Stimulated activated CD4-positive, alpha-beta T cell treated with anti-CD3 and anti-CD28 coated beads, Interleukin-2, amount 100 ng/mL, for 4 hours (primary cell): ENCODE measurements at places on chromosomes 7 and 10.
A peak's percentile ranks its signal among the peaks of the same experiment; 100 is the strongest.

DNA sequence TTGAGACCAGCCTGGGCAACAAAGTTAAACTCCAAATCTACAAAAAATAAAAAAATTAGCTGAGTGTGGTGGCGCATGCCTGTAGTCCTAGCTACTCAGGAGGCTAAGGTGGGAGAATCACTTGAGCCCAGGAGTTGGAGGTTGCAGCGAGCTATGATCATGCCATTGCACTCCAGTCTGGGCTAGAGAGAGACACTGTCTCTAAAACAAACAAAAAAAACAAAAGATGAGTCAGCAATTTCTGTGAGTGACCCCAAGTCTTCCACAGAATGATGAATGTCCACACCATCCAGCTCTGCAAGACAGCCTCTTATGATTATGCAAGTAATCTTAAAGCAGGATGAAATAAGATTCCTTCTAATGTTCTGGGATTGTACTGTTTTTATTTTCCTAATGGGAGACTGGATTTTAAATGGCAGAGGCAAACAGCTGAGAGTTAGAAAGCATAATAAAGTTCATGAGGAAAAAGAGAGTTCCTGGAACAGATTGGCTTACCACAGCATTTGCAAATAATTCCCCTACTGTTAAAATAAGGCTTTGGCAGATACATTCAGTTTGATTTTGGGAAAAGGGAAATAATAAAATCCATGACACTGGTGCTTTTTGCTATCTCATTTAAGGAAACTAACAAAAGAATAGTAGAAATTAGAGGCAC lies 18.9 kb upstream of the PRKAR2B start:
- no peak for DNase-seq

- DNase-seq = no peak
Measured at GRCh38 chr10:124688386-124688785, 55.8 kb downstream of the FAM53B start.

GRCh38 chr10:69389827-69390490 lies 26.8 kb downstream of the TACR2 start:
- DNase-seq = no peak

DNA sequence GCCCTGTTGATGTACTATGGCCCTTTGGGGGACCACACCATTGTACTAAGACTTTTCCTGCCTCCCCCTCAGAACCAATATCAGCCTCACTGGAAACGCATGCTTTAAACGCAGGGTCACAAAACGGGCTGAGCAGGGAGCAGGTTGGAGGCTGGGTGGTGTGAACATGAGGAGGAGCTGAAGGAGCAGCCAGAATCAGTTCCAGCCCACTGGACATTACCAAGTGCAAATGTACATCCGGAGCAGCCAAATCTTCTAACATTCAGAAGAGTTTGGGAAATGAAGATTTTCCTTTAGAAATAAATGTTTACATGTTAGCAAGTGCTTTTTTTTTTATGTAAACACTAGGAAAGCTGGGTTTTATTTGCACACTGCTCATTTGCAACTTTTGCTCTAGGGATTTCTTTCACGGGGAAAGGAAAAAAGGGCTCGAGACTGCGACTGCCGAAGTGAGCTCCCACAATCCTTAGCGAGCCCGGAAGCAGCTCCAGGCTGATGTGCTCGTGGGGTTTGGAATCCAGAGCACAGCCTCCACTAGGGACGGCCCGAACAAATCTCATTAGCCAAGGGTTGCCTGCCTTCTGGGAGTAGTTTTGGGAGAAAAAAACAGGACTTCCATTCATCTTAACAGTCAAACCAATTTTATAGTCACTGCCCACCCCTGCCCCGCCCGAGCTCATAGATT lies 108.0 kb upstream of the YAE1 start:
- DNase-seq = no peak

DNA sequence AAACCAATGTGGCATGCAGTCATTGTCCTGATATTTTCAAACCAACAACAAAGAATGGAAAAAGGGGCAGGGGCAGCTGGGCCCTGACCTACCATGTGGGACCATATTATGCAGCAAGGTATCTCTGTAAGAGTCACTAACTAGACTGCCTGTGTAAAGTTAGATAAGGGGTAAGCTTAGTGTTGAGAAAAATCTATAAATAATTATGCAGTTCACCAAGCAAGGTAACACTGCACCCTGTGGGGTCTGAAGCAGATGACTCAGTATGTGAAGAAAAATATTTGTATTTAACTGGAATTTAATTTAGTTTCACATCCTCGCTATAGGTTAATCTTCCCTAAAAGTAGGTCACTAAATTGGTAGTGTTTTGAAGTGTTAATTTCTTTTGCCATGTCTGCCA lies 99.3 kb downstream of the PPP1R3A start:
- DNase-seq = no peak

DNA sequence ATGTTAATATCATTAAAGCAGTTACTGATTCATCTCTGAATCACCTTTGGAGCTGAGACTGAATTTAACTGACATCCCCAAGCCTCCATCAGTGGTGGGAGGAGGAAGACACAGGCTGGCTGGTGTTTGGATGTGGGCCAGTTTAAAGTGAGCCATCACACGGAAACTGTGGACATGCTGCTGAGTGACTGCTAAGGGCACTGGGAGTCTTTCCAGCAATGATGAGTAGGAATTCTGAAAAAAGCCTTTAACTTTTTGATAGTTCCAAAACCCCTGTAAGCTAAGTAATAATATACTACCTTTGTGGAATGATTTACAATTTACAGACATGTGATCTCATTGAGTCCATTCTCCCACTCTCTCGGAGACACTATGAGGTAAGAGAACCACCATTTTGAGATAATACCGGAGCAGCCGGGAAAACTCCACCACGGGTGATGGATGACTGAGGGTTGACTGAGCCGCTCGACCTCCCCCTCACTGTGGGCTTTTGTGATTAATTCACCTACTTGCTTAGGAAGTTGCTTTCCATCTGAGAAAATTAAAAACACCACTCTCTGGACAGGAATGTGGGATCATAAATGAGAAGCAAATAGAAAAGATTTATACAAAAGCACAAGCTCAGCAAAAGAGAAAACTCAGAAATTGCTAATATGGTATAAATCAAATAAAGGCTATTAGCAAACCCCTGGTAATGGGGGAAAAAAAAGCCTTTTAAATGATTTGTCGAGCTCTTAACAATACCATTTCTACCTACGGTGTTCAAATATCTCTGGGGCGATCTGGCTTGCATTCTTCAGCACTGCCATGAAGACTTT lies 194.8 kb downstream of the FANK1 start:
- no peak for DNase-seq

GRCh38 chr7:129771201-129771927 lies 159.8 kb downstream of the NRF1 start:
- DNase-seq = no peak

GRCh38 chr7:26167303-26167934 lies 15.4 kb downstream of the NFE2L3 start:
- no peak for DNase-seq

DNA sequence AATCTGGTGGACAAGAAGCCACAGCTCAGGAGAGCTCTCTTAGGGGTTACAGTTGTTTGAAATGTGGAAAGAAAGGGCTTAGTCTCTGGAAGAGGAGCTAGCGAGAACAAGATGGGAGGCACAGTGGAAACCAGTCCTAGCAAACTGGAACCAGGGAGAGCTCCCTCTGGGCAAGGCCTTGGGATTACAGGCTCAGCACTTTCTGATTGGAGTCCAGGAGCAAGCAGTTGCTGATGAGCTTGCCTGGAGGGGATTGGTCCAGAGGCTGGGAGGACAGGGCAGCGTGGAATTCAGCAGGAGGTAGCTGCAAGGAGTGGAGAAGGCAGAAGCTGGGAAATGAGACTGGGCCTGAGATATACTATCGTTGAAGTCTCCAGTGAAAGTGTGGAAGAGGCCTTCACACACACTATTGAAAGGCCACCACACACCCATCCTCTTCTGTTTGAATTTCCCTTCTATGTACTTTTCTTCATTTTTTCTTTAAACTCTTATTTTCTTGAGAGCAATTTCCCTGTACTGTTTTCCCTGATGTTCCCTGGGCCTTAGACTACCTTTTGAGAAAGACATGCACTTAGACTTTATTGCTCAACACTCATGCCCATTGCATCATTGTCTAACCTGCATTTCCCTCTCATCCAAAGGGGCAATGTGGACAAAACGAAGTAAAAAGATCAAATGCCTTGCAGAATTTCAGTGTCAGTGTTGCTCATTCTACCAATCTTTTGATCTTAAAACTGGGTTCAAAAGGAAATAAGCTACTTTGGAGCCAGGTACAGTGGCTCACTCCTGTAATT lies 57.8 kb upstream of the LANCL2 start:
- DNase-seq = no peak

DNA sequence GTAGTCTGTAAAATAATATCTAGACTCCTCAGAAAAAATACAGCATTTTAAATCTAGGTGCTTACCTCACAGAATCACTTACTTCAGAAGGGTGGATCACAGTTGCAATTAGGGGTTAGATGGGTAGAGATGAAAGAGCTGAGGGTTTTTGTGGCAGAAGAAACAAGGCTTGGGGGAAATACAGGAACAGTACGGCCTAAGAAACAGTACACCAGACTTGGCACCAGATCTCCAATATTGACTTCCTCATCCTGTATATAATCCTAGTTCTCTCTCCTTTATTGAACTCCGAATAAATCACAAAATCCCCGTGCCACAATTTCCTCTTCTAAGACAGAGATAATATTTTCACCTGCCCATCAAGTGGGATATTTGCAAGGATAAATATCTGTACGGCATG lies 14.3 kb downstream of the CEP41 start:
- DNase-seq = no peak

DNA sequence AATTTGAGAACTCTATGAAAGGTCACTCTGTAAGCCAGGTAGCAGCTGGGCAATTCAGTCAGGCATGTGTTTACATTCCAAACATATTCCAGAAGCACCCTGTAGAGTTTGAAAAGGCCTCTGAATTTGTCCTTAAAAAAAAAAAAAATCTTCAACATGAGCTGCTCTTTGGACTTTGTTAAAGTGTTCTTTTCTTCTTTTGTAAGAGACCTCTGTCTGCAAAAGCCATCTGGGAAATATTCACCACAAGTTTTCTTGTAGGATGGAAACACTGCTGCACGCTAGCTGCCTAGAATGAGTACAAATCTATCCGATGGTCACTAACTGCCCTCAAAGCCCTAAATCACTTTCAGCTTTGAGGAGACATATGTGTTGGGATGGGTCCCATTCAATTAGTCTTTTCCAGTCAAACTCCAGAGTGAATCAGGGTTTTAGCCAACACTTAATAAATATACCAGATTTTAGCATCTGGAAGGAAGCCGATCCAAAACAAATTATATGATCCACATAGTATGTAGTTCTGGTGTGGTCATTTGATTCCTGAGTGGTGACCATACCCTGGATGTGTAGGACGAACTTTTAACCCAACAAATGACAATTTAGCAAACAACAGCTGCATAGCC lies 85.9 kb downstream of the CD36 start:
- no peak for DNase-seq

- no peak for DNase-seq
Measured at GRCh38 chr7:45662540-45663166, 88.5 kb downstream of the ADCY1 start.

- no peak for DNase-seq
Measured at GRCh38 chr7:94188350-94188749, 184.2 kb upstream of the BET1 start.

- DNase-seq = peak; percentile 77
Measured at GRCh38 chr7:4883372-4884144, at the start of gene RADIL. Gene RADIL (minus strand): TSS chr7:4883716. CDS start chr7:4878139, 5,577 bp downstream.

- DNase-seq = no peak
Measured at GRCh38 chr7:15593382-15593781, 31.6 kb upstream of the AGMO start.

DNA sequence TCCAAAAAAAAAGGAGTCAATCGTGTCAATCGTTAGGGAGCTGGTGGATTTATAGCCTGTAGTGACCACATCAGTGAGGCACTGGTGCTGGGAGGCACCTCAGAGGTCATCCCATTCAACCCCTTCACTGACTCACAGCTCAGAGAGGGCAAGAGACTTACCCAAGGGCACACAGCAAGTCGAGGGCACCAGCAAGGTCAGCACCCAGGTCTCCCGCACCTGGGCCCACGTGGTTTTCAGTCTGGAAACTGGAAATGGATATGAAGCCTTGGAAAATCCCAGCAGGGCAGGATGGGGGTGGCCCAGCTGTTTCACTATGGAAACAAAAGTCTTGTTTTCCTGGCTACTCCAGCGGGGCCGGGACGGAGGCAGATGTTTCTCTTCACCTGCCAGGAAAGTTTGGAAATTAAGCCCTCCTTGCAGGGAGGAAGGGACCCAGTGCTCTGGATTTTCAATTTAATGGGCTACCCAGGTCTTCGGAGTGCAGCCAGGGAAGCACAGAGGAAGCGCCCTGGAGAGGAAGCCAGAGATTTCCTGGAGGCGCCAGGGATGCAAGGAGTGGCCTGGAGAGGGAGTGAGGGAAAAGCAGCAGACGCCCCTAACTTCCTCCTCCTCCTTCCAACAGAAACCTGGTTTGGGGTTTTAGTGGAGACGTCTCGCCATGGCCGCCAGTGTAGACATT lies 157.2 kb upstream of the TNRC18 start:
- no peak for DNase-seq

DNA sequence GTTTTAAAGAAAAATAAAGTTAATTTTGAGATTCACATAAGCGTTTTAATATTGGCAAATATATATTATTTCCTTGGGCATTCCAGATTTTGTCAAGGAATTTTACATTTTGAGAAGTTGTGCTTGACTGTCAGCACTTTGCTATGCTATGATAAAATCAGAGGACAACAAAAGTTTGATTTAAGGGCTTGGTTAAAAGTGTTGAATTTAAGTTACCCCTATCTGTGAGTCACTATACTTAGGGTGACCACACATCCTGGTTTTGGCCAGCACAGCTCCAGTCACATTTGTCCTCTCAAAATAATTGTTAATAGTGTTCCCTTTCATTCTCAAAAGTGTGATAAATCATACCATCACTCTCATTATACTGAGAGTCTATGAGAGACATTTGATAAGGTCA lies 34.2 kb upstream of the ANK3 start:
- no peak for DNase-seq

DNA sequence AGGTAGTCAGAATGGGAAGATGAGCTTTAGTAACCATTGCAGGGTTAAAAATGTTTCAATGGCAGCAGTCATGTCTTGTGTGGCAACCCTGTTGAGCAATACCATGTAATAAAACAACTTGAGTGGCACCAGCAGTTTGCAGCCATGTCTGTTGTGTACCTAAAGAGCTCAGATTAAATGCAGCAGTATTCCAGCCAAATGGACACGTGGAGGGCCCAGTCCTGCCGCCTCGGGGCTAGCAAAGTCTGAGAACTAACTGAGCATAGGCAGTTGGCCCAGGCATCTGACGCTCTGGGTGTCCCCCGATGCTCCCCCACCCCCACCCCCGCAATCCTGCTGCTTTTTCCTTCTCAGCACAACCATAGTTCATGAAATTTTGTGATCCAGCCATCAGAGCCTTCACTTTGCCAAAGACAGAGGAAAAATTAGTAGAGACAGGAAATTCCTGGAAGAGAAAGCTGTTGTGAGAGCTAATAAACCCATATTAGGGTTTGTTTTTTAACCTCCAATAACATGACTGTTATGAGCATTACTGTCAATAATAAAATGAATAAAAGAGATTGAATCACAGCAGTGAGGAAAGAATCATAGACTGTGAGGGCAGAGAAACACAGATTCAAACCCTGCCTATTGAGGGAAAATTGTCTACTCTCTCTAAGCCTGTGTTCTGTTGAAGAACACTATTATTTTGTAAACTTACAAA lies 220.6 kb upstream of the RHOBTB1 start:
- no peak for DNase-seq

GRCh38 chr7:48390388-48391327 lies 219.4 kb downstream of the ABCA13 start:
- no peak for DNase-seq

GRCh38 chr7:92496876-92497275 lies 19.1 kb upstream of the ERVW-1 start:
- DNase-seq = no peak

GRCh38 chr7:116249969-116250553 lies 39.7 kb downstream of the TES start:
- DNase-seq = no peak
